ENCODE measurements at places on chromosomes 13 and 19.

GRCh38 chr13:42969565-42970172 lies 22.4 kb downstream of the EPSTI1 start:
- ATAC-seq, result peak; percentile 80

- peak; percentile 78 for ATAC-seq
These were observed 35.6 kb downstream of the ATP11A start for GRCh38 chr13:112725346-112726015.

DNA sequence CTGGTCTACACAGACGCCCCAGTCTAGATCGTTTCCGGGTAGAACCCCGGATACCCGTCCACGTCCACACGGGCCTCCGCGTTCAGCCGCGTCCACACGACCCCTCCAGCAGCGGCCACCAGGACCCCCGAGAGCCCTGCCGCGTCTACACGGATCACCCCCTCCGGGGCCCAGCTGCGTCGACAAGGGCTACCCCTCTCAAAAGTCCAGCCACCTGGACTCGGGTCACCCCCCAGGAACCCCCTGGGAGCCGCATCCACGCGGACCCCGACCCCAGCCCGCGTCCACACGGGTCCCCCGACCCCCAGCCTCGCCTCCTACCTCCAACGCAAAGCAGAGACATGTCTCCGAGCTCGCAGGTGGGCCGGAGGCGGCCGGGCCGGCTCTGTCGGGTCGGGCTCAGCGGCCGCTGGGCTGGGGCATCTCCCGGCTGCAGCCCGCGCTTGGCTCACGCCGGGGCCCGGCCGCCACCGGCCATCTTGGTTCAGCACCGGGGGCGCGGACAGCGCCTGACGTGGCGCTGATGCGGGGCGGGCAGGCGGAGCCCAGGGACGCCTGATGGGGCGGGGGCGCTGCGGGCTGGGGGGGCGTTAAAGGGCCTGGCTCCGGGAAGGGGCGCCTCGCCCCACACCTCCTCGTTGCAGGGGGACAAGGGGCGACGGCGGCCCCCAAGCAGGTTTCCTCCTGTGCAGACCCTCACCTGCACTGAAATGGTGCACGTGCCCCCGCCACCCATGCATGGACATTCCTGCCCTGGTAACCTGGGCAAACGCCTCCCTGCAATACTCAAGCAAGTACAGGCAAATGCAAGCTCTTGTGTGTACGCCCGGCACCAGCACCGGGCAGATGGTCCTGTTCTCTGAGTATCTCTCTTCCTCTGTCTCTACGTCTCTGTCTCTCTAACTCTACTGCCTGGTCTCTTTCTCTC lies at the start of gene UNC13A:
UNC13A (minus strand) TSS at position 498 of the 928 bp plus-strand sequence; CDS start at position 343, 155 bp downstream.
- ATAC-seq, result peak; percentile 52

- ATAC-seq, result no peak
These were observed 187.2 kb downstream of the ITGBL1 start for GRCh38 chr13:101639711-101640110.

GRCh38 chr19:55611983-55612645 lies 6.7 kb downstream of the ZNF865 start:
- ATAC-seq, result no peak

GRCh38 chr13:43686557-43686956 lies 100.2 kb downstream of the ENOX1 start:
- ATAC-seq, result no peak

- ATAC-seq, result no peak
These were observed 29.3 kb downstream of the GSX1 start for GRCh38 chr13:27821566-27821965.

GRCh38 chr13:50244355-50244712 lies 229.1 kb downstream of the KCNRG start:
- ATAC-seq, result no peak

GRCh38 chr19:41787055-41787454 lies 9.3 kb upstream of the CEACAM3 start:
- ATAC-seq, result no peak

GRCh38 chr13:113187263-113187669 lies 21.2 kb downstream of the PCID2 start:
- ATAC-seq, result peak; percentile 85

- ATAC-seq, result no peak
These were observed 21.9 kb downstream of the IGFL1 start for GRCh38 chr19:46251416-46251815.

- ATAC-seq, result no peak
These were observed 370.2 kb downstream of the MTUS2 start for GRCh38 chr13:29190298-29190697.

DNA sequence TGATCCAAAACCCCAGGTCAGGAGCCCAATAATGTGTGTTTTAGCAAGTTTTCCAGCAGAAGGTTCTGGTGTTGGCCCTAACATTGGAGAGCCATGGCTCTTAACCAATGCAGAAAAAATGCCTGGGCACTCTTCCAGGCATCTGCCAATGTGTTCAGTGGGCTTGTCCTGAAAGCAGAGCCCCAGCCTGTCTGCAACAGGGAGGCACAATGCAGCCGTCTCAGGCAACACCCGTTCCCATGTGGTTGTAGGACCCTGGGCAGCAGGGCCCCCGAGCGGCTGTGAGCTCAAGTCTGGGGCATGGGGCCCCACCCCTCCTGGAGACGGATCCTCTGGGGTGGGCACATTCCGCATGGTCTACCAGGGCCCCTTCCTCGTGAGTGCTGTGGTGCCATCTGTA lies 58.1 kb upstream of the SIAH3 start:
- ATAC-seq, result no peak

DNA sequence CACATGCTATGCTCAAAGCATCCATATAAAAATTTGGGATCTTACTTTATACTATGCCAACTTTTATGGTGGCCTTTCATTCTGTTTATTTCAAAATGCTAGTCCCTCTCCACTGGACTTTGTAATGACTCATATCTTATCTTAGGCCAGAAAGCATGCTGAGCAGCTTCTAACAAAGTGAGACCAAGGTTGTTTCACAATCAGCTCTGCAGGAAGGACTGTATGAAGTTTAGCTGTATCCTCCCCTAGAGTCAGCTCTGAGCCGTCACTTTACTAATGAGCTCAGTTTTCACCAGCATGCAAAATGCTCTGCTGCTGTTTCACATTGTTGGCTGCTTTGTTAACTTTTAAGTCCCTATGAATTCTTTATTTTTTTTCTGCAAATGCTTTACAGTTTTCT lies 1608.8 kb downstream of the OLFM4 start:
- no peak for ATAC-seq

DNA sequence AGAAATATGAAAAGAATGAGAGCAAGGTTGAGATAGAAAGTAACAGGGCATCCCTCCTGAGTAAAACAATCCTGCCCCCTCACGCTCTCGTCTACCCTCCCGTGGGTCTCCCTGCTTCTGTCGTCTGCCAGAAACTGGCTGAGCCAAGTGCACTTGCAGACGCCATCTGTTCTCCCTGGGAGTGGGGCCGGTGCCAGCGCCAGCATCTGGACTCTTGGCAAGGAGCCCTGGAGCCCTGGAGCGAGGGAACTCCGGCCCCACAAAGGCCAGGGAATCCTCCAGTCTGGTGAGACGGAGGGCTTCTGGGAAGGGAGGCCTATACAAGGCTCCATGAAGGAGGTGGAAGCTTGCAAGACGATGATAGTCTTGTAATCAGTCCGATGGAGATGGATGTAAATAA lies 2.3 kb upstream of the TMEM91 start:
- ATAC-seq, result no peak

- no peak for ATAC-seq
These were observed 6.5 kb downstream of the EPHX3 start for GRCh38 chr19:15225760-15226159.

DNA sequence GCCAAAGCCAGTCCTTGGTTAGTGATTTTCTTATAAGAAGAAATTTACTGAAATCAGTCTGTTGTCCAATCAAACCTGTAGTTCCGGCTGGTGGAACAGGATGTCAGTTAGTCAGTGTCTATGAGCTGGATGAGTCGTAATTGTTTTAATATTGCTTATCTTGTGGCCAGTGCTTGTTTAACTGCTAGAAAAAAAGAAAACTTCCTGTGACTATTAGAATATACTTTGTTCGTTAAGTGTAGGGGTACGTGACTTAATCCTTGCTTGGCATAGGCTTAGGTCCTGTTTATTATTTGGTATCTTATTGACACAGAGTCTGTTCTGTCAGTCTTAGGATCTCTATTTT lies 1484.8 kb upstream of the MIR17HG start:
- ATAC-seq, result no peak

Data from activated T-helper 17 cell treated with anti-CD3 and anti-CD28 coated beads, Interleukin-2, amount 50 U/mL, for 72 hours (primary cell).